Globus pallidus (tissue), 1 donor: ENCODE measurements at places on chromosomes 1 and 21.
A peak's percentile ranks its signal among the peaks of the same experiment; 100 is the strongest.

- DNase-seq, result peak; percentile 16
Observed at GRCh38 chr1:185534801-185535200, 199.4 kb upstream of the HMCN1 start.

DNA sequence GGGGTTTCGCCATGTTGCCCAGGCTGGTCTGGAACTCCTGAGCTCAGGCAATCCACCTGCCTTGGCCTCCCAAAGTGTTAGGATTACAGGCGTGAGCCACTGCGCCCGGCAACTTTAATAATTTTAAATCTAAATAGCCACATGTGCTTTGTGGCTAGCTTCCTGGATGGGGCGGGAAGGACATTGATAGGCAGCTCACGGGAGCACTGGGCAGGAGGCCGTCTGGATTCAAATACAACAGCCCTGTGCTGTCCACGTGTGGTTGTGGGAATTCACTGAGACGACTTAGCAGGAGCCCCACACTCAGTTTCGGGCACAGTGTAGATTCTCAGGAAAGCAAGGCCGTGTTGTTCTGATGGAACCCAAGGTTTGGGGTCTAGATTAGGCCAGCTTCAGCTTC, 177.1 kb downstream of the ETS2 start:
- DNase-seq, result no peak

GRCh38 chr21:44957047-44957831, 17.4 kb downstream of the SLX9 start:
- DNase-seq, result no peak

- no peak for DNase-seq
Observed at GRCh38 chr1:219066631-219067349, 106.9 kb upstream of the LYPLAL1 start.

GRCh38 chr1:200323856-200324400, 85.9 kb downstream of the ZNF281 start:
- no peak for DNase-seq

DNA sequence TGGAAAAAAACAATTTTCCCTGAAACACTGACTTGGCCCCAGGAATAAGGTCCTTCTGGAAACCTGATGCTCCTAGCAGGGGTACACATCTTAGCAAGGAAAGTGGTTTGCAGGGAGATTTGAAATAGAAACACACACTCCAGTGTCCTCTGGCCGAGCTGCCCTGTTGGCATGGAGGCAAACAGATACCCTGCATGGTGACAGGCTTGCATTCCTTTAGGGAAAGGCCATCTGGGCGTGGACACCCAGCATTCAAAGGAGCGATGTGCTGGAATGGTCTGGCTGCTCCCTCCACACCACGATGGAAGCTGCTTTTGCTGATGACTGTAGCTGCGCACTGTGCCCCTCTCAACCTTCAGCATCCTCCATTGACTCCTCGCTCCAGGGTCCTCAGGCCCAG, 41.5 kb upstream of the BCAR3 start:
- DNase-seq, result no peak
